Stimulated activated CD8-positive, alpha-beta memory T cell treated with anti-CD3 and anti-CD28 coated beads, Interleukin-4, amount 100 ng/mL, for 1 hour (primary cell): ENCODE measurements at places on chromosomes 12 and 14.

GRCh38 chr12:21523148-21523547 lies 2.9 kb upstream of the SPX start:
- DNase-seq, result no peak

DNA sequence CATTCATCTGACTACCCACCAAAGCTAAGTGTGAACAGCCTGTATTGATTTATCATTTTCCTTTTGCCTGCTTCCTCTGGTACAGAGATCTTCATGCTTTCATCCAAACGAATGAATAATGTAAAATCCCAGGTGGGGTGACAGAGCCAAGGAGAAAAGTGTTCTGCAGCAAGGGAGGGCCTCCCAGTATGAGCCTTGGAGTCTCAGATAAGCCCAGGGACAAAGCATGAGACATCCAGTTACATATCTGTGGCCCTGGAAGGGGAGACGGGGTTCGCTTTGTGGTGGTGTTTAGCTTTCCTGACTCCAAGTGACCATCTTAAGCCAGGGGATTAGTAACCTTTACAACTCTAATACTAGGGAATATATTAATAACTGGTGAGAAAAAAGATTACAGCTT lies 177.1 kb downstream of the ETV6 start:
- DNase-seq, result no peak

- no peak for DNase-seq
Measured at GRCh38 chr12:118467641-118468305, 91.4 kb downstream of the SUDS3 start.

- DNase-seq, result no peak
Measured at GRCh38 chr12:124461241-124461673, 106.2 kb downstream of the NCOR2 start.

DNA sequence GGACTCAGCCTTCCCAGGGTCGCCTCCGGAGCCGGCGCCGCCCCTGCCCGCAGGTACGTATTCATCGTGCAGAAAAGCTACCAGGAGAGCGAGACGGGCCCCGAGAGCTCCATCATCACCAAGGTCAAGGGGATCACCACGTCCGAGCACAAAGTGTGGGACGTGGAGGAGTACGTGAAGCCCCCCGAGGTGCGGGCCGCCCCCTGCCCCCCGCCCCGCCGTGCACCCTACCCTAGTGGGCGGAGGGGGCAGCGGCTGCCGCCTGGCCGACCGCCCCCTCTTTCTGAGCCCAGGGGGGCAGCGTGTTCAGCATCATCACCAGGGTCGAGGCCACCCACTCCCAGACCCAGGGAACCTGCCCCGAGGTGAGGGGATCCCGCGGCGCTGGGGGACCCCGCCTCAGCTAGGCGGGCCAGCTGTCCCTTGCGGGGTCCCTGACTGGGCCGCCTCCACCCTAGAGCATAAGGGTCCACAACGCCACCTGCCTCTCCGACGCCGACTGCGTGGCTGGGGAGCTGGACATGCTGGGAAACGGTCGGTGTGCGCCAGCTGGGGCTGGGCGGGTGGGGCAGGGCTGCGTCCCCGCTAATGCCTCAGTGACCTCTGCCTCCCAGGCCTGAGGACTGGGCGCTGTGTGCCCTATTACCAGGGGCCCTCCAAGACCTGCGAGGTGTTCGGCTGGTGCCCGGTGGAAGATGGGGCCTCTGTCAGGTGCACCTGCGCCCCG lies 973 bp downstream of the P2RX2 start:
- DNase-seq, result no peak

GRCh38 chr14:20970647-20970982 lies 15.3 kb downstream of the RNASE2 start:
- no peak for DNase-seq

DNA sequence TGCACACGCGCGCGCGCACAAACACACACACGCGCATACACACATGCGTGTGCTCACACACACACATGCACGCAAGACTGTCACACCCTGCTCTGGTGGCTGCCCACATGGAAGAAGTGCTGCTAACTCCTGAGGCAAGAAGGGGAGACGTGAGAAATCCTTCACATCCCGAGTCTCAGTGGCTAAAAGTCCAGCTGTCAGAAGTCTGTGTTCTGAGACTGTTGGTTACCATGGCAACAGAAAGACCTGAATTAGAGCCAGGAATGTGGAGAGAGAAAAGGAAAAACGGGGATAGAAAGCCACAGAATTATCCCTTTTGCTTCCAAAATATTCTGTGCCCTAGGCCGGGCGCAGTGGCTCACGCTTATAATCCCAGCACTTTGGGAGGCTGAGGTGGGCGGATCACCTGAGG lies 71.2 kb downstream of the PPFIBP1 start:
- no peak for DNase-seq

DNA sequence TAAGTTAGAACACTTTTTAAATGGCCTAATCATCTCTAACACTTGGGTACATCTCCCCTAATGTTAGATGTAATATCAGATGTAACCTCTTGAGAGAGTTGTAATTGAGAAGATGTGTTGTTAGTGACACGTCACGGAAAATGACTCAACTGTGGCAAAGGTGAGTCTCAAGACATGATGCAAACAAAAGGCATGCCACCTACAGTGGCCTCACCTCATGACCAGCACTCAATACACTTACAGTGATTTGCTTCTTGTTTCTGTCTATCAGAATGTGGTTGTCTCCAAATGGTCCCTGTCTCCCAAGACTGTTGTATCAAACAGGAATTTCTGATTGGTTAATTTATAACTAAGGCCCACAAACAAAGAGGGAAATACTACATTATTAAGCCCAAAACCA lies 91.2 kb downstream of the SLC25A21 start:
- DNase-seq, result no peak

DNA sequence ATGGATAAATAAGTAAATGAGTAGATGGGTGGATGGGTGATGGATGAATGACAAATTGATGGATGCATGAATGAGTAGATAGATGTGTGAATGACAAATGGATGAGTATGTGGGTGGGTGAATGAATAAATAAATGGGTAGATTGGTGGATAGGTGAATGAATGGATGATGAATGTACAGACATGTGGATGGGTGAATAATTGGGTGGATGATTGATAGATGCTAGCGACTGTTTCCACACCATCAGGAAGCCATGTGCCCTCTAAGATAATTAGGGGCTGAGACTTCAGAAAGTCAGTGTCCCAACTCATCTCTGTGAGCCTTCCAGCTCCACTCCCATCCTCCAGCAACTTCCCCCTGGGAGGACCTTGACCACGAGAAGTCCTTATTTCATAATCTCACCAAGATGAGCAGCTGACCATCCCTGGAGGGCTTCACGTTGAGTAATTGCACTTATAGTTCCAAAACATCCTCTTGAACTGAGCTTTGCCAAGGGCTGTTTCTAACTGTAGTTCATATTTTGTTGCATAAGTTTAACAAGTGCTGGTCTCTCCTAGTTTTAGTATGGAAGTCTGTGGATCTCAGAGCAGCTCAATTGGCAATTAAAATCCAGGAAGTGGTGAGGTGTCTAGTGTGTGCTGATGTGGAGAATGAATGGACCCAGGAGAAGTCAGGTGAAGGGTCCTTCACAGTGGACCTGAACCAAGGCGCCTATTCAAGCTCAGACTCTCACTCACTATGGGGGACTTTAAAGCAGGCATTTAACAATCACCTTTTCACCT lies 295.7 kb downstream of the ADGRD1 start:
- no peak for DNase-seq

- DNase-seq, result no peak
Measured at GRCh38 chr12:44709166-44709565, 166.9 kb downstream of the NELL2 start.

DNA sequence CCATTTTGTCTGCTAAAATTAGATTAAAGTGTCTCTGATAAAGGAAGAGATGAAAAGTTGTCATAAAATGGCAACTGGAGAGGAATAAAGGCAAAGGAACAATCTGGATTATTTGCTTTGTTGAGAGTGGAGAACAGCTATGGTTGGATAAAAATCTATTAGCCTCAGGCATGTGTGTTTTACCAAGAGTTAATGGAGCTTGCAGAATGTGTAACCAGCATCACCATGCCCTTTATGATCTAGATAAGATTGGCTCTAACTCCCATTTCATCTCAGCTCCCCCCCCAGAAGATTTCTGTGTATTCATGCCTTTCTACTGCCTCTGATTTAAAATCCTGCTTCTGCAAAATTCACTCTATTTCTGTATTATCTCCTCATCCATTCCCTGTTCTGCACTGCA lies 93.8 kb downstream of the GALC start:
- DNase-seq, result no peak

GRCh38 chr12:104566244-104566993 lies 109.7 kb downstream of the CHST11 start:
- DNase-seq, result no peak

DNA sequence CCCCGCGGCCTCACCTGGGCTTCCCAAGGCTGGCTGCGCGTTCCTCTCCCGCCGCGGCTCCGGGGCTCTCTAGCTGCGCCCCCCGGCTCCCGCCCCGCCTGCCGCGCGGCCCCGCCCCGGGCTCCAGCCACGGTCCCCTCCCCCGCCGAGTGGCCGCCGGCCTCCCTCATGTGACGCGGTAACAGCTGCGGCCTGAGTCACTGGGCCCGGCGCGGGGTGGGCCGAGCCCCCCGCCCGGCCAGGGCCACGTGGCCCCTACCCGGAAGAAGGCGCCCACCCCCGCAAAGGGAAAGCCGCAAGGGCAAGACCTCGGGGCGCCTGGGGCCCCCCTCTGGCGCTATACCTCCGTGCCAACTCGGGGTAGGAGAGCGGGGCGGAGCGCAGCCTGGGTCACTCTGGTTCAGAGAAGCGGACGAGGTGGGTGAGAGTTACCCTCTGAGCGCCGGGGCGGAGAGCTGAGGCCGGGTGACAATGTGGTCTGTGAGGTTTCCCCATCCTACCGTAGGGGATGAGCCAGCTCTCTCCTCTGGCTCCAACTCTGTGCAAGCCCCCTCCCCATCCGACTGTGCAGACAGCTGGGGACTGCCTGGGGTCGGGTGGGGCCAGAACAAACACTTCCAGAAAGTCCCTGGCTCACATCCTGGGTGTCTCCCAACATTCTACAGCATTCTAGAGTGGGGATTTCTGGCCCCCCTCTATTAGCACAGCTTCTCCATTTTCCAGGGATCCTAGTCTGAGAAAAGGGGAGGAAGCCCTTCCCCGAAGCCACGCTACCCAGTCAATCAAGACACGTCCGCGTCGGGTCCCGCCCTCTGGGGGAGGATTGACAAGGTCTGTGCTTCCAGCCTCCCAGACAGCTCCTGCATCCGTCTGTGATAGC lies at the start of gene CD63:
Gene CD63, minus strand, starts transcription at position 71 of the 880 bp plus-strand sequence. CDS start 668 bp downstream, outside the sequence.
- DNase-seq, result no peak

GRCh38 chr12:94594443-94594825 lies 55.9 kb downstream of the TMCC3 start:
- no peak for DNase-seq

- no peak for DNase-seq
Measured at GRCh38 chr12:89815225-89815624, 106.6 kb upstream of the ATP2B1 start.

GRCh38 chr12:112321245-112321644 lies 61.0 kb downstream of the HECTD4 start:
- no peak for DNase-seq

DNA sequence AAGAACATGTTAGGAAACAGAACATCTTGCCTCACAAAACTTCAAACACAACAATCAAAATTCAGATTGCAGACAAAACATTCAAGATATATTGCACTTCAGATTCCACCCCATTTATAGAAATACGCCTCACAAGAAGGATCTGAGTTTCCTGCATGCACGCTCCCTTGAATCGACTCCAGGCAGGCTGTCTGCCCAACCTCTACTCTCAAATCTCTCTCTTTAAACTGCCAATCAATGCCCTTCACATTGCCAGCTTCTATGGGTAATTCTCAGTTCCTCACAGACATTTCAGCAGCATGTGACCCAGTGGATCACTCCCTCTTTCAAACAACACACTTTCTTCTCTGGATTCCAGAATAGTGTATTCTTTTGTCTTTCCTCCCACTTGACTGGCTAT lies 184.1 kb downstream of the PRKD1 start:
- no peak for DNase-seq

DNA sequence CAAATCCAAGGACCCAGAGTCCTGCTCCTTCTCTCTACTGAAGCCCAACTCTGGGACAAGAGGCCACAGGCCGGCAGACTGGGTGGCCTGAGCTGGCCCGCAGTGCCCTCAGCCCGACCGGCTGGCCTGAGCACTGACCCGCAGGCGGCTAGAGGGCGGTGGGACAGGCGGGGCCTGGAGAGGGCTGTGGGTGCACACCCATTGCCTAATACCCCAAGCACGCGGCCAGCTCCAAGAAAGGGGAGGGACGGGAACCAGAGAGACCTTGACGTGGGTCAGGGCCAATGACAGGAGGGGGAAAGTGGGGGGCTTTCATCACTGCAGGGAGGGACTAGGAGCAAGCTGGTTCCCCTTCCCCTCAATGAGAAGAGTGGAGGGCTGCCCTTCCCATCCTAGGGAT lies 2.0 kb upstream of the WNT10B start:
- DNase-seq, result no peak

- DNase-seq, result no peak
Measured at GRCh38 chr14:24911324-24912109, 138.4 kb downstream of the STXBP6 start.

GRCh38 chr14:59582161-59582560 lies 5.5 kb upstream of the CCDC175 start:
- DNase-seq, result no peak

GRCh38 chr14:92657457-92658142 lies 90.8 kb downstream of the LGMN start:
- no peak for DNase-seq

GRCh38 chr12:104565606-104566243 lies 109.0 kb downstream of the CHST11 start:
- no peak for DNase-seq

- no peak for DNase-seq
Measured at GRCh38 chr12:131021154-131021541, 67.4 kb downstream of the ADGRD1 start.

DNA sequence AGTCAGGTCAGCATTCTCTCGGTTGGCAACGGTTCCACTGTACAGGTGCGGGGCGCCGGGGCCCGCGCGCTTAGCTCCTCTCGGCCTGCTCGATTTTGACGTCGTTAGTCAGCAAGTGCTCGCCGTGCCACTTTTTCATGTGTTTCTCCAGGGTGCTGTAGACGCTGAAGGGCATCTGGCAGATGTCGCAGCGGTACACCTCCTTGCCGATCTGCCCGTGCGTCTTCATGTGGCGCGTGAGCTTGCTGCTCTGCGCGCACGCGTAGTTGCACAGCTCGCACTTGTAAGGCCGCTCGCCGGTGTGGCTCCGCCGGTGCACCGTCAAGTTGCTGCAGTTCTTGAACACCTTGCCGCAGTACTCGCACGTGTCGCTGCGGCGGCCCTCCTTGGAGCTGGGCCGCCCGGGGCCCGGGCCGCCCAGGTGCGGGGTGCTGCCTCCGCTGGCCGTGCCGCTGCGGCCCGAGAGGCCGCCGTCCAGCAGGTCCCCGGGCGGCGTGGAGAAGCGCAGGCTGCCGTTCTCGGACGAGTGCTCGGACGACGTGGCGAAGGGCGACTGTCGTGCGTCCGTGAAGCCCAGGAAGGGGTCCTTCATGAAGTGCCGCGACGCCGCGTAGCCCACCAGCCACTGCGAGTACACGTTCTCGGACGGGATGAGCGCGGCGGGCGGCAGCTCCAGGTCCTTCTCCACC lies 97.8 kb downstream of the BCL11B start:
- no peak for DNase-seq

DNA sequence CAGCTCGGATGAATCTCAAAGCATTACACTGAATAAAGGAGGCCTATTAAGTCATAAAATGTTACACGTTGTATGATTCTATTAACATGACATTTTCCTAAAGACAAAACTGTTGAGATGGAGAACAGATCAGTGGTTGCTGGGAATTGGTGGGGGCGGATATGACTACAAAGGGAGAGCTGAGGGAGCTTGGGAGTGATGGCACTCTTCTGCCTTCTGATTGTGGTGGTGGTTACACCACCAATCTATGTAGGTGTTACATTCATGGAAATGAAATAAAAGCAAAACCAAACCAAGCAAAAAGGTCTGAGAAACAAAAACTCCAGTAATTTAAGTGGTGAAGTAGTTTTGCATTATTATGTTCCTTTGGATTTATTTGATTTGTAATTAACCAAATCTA lies 16.4 kb upstream of the EVL start:
- no peak for DNase-seq
